ENCODE measurements at places on chromosomes 1 and 21. TPM values are rescaled to one million over a fixed set of nuclear protein-coding genes. Genes with fewer than 3 reads are reported as not detected.

The NMNAT2 gene
- not detected for polyA plus RNA-seq

The WNT3A gene
- polyA plus RNA-seq = not detected

The KCNJ9 gene
- polyA plus RNA-seq = not detected

The CDA gene
- polyA plus RNA-seq = 0.73 TPM

The LCE1A gene
- polyA plus RNA-seq = not detected

The LRIG2 gene
- polyA plus RNA-seq = 7.3 TPM

The KIF14 gene
- 0.16 TPM for polyA plus RNA-seq

The FCGR2B gene
- polyA plus RNA-seq = 235 TPM

The DIRAS3 gene
- polyA plus RNA-seq = not detected

The DCAF6 gene
- 11.9 TPM for polyA plus RNA-seq
